ENCODE measurements at places on chromosomes 6 and 20.

DNA sequence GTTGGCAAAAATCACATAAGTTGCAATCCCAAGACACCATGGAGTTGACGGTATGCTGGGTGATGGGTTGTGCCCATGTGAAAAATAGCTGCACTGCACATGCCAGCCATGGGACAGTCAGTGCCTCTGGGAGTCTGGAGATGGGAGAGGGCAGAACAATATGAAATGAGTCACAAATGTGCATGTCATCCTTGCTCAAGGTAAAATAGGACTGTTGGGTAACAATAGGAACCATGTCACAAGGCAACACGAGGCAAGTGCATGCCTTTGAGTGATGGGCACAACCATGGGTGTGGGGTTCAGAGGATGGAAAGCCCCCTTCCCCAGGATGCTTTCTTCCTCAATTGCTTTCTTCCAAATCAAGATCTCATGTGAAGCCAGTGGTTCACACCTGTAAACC lies 70.5 kb upstream of the PIM1 start:
- DNase-seq = no peak

GRCh38 chr6:8446391-8446790 lies 11.0 kb upstream of the SLC35B3 start:
- no peak for DNase-seq

DNA sequence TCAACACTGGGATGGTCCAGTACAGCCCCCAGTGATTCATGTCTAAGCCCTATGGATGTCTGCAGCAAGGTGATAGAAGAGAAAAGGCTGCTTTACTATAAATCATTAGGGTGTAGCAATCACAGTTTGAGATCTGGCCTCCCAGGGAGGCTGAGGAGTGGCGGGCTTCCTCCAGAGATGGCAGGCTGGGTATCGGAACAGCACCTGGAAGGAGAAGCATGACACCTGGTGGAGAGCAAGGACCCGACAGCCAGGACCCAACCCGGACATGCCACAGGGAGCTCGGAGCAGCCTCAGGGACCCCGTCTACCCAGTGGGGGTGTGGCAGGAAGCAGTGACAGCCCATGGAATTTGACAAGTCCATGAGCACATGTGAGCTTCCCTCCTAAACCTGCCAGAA lies 114.8 kb upstream of the CD93 start:
- DNase-seq = peak; percentile 8

DNA sequence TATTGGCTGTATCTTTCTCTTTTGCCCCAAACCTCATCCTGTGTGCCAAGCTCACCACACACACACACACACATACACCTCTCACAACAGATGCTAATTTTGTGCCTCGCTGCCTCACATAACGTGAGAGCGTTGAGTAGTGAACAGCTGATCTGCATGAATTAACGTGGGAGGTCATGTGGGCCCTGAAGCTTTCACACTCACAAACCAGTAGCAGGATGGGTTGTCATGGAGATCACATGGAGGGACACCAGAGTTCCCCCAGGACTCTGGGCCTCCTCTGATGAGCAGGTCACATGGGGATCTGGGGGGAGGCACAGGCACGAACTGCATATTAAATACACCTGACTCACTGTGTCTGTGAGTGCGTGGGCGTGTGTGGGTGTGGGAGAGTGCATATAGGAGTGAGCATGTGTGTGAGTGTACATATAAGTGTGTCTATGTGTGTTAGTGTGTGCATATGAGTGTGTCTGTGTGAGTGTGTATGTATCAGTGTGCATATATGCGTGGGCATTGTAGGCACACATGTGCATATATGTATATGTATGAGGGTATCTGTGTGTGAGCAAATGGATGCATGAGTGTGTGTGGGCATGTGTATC lies 62.7 kb upstream of the SULF2 start:
- peak; percentile 96 for DNase-seq

DNA sequence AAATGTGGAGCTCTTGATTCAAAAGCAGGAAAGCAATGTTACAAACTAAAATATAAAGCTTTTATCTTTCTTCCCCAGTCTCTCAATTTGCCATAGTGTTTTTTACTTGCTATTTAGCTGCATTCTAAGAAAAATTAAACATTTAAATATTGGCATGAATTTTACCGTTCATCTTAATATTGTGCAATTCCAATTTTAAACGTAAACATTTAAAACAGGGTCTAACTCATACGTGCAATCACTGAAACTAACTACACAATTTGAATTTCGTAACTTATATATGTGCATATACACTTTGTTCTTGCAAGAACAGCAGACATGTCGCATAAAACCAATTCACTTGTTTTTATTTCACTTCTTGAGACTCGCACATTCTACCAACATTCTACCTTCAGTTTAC lies 280.8 kb upstream of the QKI start:
- no peak for DNase-seq

- DNase-seq = no peak
These were observed 77.8 kb upstream of the BHLHE23 start for GRCh38 chr20:63084563-63084927.
